ENCODE measurements at places on chromosomes 16 and 17.

DNA sequence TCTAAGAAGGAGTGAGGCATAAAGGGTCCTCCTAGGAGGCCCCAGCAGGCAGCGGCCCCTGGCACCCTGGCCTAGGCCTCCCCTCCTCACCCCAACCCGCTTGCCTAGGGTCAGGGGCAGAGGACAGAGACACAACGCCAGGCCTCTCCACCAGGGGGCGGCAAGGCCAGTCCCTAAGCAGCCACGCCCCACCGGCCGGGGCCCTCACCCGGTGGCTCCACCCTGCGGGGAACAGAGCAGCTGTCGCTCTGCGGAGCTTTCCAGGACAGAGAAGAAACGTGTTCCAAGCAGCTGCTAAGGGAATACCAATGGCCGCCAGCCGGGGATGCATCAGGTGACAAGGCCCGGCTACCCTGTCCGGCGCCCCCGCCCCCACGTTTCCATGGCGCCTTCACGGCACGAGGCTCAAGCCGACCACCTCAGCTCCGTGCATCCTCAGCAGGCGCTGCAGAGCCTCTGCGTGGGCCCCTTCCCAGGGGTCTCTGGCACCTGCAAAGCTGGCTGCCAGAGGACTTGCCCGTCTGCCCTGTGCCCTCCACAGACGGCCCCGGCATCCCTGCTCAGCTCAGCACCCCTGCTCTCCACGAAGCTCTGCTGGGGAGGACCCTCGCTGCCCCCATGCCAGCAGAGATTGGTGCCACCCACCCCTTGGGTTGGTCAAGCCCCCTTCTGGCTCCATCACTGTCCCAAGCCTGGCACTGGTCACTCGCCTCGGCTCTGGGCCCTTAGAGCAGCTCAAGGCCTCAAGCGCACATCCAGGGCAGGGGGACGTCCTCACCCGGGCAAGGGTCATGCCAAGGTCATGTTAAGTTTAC, 5.6 kb downstream of the ZNF598 start:
- peak; percentile 97 for DNase-seq

DNA sequence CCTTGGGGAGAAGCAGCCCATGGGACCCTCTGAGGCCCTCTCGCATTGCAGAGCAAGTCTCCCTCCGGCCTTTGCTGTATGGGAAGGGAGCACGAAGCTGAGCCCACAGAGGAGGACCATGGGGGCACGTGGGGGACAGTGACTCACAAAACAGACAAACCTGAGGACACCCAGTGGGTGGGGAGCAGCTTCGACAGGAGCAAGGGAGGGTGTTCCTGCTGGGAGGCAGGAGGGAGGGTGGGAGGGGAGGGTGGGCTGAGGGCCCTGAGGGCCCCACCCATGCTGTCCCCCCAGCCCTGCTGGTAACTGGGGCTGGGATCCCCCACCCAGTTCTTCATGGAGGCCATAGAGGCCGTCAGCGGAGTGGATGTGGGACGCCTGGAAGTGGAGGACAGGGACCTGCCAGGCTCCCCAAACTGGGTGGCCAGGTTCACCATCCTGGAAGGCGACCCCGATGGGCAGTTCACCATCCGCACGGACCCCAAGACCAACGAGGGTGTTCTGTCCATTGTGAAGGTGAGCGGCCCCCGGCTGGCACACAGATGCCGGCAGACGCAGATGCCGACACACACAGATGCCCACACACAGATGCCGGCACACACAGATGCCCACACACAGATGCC, 12.5 kb downstream of the SLC22A31 start:
- DNase-seq = no peak

- no peak for DNase-seq
These were observed 4.3 kb upstream of the MSRB1 start for GRCh38 chr16:1947369-1947670.

- DNase-seq = no peak
These were observed 104.6 kb downstream of the RPTOR start for GRCh38 chr17:80649200-80649644.

DNA sequence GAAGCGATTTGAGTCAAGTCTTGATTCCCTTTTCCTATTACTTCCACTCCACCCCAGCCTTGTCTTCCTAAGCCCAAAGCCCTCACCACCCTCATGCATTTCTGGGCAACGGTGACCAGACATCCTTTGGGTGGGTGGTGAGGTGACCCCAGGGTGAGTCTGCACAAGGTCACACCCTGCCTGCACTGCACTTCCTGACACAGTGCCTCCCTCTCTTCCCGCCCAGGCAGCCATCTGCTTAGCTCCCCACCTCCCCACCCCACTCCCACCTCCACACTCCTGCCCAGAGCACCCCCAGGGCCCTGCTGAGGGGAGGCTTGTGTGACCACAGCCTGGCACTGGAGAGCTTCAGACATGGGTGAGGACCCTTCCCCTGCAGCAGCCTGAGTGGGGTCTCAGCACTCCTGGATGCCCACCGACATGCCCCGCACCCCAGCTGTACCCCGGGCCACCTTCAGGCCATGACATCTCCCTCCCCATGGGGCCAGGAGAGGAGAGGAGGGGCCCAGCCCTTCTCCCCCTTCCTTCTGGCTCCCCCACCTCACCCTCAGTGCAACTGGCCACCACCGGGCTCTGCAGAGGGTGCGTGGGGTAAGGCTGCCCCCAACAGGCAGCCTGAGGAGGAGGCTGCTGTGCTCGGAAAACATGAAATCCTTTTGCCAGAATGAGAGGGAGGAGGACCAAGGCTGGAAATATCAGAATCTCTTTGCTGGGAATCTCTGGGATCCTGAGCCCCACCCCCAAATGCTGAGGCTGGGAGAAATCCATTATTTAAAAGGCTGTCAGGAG, 68.6 kb downstream of the CCT6B start:
- DNase-seq = peak; percentile 74

GRCh38 chr17:53133876-53134275, 688.9 kb upstream of the KIF2B start:
- DNase-seq = peak; percentile 98

GRCh38 chr17:78132767-78133178, 2.2 kb downstream of the TMC8 start:
- no peak for DNase-seq

DNA sequence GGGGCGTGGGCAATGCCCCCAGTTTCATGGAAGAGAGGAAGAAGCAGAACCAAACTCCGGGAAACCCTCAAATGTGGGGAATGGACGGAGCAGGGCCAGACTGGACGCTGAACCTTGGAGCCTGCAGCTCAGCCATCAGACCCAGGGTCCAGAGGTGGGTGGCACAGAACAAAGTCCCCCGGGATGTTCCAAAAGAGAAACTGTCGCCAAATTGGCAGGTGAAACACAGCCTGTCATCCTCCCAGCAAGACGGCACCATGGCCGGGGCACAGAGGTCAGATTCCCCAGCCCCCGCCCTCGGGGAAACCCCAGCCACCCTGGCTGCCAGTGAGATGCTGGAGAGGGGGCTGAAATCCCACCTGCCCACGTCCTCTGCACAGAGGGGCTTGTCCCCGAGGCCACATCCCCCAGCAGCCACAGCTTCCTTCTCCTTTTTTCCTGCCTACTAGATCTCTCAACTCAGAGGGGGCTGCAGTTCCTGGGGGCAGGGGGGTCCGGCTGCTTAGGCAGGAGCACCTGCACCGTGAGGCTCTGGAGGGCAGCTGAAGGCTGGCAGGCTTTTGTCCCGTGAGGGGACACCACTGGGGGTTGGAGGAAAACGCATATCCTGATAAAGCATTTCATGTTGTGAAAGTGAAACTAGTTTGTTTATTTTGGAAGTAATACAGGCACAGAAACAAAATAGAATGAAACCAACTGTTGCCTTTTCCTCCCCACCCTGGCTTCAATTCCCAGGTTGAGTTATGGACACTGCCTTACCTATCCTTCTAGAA, 1.2 kb upstream of the SECTM1 start:
- no peak for DNase-seq

GRCh38 chr16:65289022-65289421, 167.2 kb upstream of the CDH11 start:
- no peak for DNase-seq

GRCh38 chr17:44049294-44050060, 17.0 kb downstream of the LSM12 start:
- no peak for DNase-seq

DNA sequence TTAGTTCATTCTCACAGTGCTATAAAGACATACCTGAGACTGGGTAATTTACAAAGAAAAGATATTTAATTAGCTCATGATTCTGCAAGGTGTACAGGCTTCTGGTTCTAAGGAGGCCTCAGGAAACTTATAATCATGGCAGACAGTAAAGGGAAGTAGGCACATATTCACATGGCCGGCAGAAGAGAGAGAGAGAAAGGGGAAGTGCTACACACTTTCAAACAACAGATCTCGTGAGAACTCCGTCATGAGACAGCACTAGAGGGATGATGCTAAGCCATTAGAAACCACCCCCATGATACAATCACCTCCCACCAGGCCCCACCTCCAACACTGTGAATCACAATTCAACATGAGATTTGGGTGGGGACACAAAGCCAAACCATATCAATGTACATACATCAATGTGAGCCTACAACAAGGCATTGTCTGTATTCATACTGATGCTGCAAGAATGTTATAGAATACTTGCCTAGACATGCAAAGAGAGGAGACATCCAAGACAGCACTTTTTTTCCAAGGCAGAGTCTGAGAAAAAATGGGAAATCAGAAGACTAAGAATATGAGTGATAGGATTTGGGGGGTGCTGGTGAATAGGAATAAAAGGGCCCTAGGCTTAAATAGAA, 114.8 kb upstream of the XYLT1 start:
- no peak for DNase-seq
